ENCODE measurements at places on chromosomes 5 and 9. TPM values are rescaled to one million over a fixed set of nuclear protein-coding genes. Genes with fewer than 3 reads are reported as not detected.

GRCh38 chr9:88593537-88594185 is 58.7 kb downstream of the NXNL2 start:
- peaks cover 2% of the 10 kb centered on the region for H3K4me1 ChIP-seq
- no peak overlapping the region for H3K4me3 ChIP-seq
- no peak overlapping the region for H3K27ac ChIP-seq
- peaks cover 14% of the 10 kb centered on the region for H3K27me3 ChIP-seq
- no peaks in the 10 kb centered on the region for H3K36me3 ChIP-seq
- peak; percentile 49 for DNase-seq

PITX1 gene
- total RNA-seq = 0.22 TPM

ZNF354C gene
- 5.9 TPM for total RNA-seq

C7 gene
- not detected for total RNA-seq

GRCh38 chr9:105841562-105841961 is 147.2 kb downstream of the TMEM38B start:
- no peak overlapping the region for H3K27ac ChIP-seq
- no peak for DNase-seq
- no peaks in the 10 kb centered on the region for H3K36me3 ChIP-seq
- no peak overlapping the region for H3K4me3 ChIP-seq

DMGDH gene
- total RNA-seq = 1.3 TPM

TMOD1 gene
- total RNA-seq = 1.7 TPM

GRCh38 chr5:77645158-77645994 is 6.9 kb upstream of the OTP start:
- H3K4me1 ChIP-seq = peaks cover 27% of the 10 kb centered on the region
- H3K4me3 ChIP-seq = peak overlapping the region; percentile 48
- no peak overlapping the region for H3K27ac ChIP-seq
- DNase-seq = peak; percentile 53
- peaks cover 66% of the 10 kb centered on the region for H3K27me3 ChIP-seq

DNA sequence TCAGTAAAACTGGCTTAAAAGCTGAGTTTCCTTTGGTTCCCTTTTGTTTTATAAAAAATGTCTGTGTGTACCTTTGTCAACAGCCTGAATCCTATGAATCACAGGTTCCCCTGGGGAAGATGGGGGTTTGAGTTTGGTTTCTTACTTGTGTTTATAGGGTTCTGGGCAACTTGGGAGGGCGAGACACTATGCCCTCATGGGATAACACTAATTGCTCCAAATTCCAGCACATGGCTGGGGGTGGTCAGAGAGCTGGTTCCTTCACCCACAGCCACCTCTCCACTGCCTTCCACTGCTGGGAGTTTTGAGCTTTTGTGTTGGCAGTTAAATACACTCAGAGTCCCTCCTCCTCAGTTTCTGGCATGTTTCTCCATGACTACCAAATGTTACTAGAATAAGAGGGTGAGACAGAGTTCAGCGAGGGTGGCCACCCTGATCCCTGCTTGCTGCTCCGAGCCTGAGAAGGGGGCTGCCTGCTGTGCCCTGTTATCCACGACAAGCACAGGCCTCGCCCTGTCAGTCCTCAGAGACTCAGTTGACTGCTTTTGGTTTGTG is 83.0 kb upstream of the EPB41L4B start:
- DNase-seq = no peak
- no peaks in the 10 kb centered on the region for H3K36me3 ChIP-seq
- peaks cover 9% of the 10 kb centered on the region for H3K27me3 ChIP-seq

OLFML2A gene
- not detected for total RNA-seq

- H3K36me3 ChIP-seq = no peaks in the 10 kb centered on the region
- H3K4me3 ChIP-seq = no peak overlapping the region
- H3K4me1 ChIP-seq = no peaks in the 10 kb centered on the region
- DNase-seq = no peak
- H3K27ac ChIP-seq = no peak overlapping the region
Measured at GRCh38 chr9:81720450-81721086, 31.2 kb upstream of the TLE1 start.

GBGT1 gene
- 3.2 TPM for total RNA-seq

PROP1 gene
- total RNA-seq = not detected

DNA sequence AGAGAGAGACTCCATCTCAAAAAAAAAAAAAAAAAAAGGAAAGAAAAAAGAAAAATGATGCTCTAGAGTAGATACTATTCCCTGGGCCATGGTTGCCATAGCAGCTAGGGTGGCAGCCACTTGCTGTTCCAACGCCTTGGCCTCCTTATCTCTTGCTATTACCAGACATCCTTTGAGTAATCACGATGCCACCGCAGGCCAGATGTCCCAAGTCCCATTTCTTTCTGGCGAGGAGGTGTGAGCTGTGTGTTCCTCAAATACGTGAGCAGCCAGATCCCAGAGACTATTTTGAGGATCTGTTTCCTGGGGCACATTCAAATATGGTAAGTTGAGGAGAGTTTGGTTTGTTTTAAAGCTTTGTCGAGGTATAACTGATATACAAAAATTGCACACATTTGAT is 23.4 kb upstream of the GFPT2 start:
- H3K27ac ChIP-seq = no peak overlapping the region
- H3K4me1 ChIP-seq = no peaks in the 10 kb centered on the region
- DNase-seq = no peak
- H3K36me3 ChIP-seq = no peaks in the 10 kb centered on the region
- H3K4me3 ChIP-seq = no peak overlapping the region

DNA sequence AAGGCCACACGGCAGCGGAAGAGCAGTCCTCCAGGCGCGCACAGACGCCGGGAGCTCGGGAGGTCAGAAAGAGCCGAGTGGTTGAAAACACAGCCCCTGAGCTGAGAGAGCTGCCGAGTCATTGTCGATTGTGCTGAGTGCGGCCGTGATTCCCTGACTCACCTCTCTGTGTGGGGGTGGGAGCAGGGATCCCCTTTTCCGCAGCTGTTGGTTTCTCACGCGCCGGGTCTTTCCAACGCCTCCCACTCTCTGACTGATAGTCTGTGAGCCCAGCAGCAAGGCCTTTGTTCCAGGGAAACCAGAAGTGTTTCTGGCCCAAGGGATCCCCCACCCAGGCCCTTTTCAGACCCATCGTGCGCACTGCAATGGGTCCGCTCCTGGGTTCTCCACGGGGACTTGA is 97.3 kb downstream of the MRPL36 start:
- no peaks in the 10 kb centered on the region for H3K36me3 ChIP-seq
- no peak overlapping the region for H3K27ac ChIP-seq
- peaks cover 22% of the 10 kb centered on the region for H3K4me1 ChIP-seq

DNA sequence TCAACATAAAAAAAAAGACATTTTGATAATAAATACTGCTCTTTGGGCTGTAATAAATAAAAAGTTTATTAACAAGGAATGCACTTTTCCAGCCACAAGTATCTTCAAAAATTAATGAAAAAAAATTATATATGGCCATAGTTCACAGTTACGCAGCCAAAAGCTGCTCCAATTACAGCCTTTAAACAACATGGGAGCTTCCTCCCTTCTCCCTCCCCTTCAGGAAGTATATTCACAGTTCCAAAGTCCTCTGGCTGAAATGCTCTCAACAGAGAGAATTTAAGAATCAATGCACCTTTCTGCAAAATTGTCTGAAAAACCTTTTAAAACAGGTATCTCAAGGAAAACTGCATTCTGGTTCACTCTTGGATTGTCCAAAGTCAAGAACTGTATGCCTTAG is 5.9 kb downstream of the PLK2 start:
- H3K36me3 ChIP-seq = peaks cover 4% of the 10 kb centered on the region
- DNase-seq = no peak
- H3K4me3 ChIP-seq = no peak overlapping the region
- H3K27me3 ChIP-seq = peaks cover 11% of the 10 kb centered on the region
- H3K4me1 ChIP-seq = peaks cover 7% of the 10 kb centered on the region

- no peak for DNase-seq
- no peak overlapping the region for H3K27ac ChIP-seq
- H3K27me3 ChIP-seq = no peaks in the 10 kb centered on the region
- peaks cover 52% of the 10 kb centered on the region for H3K36me3 ChIP-seq
Measured at GRCh38 chr5:36173426-36173825, 21.5 kb downstream of the SKP2 start.

GRCh38 chr5:78696637-78697036 is 48.1 kb upstream of the LHFPL2 start:
- no peaks in the 10 kb centered on the region for H3K27me3 ChIP-seq
- no peak overlapping the region for H3K4me3 ChIP-seq
- H3K36me3 ChIP-seq = no peaks in the 10 kb centered on the region
- no peak for DNase-seq
- no peaks in the 10 kb centered on the region for H3K4me1 ChIP-seq
- no peak overlapping the region for H3K27ac ChIP-seq

GRCh38 chr5:72956324-72957140 is 691 bp downstream of the FCHO2 start:
- peaks cover 39% of the 10 kb centered on the region for H3K27me3 ChIP-seq
- peaks cover 14% of the 10 kb centered on the region for H3K4me1 ChIP-seq
- H3K4me3 ChIP-seq = peak overlapping the region; percentile 76
- no peak overlapping the region for H3K27ac ChIP-seq
- DNase-seq = peak; percentile 42

GRCh38 chr5:178525906-178526732 is 64.1 kb downstream of the COL23A1 start:
- DNase-seq = no peak
- no peak overlapping the region for H3K4me3 ChIP-seq
- no peaks in the 10 kb centered on the region for H3K27me3 ChIP-seq
- H3K4me1 ChIP-seq = no peaks in the 10 kb centered on the region
- H3K27ac ChIP-seq = no peak overlapping the region

CER1 gene
- total RNA-seq = not detected

EQTN gene
- not detected for total RNA-seq

NIPAL4 gene
- 2.5 TPM for total RNA-seq

Measured in activated CD4-positive, alpha-beta memory T cell treated with anti-CD3 and anti-CD28 coated beads for 36 hours (primary cell).